ENCODE measurements at places on chromosomes 1 and 21.

GRCh38 chr1:218349348-218350034, 4.4 kb downstream of the TGFB2 start:
- no peak for DNase-seq

GRCh38 chr1:3444736-3445135, 9.7 kb upstream of the ARHGEF16 start:
- DNase-seq, result no peak

DNA sequence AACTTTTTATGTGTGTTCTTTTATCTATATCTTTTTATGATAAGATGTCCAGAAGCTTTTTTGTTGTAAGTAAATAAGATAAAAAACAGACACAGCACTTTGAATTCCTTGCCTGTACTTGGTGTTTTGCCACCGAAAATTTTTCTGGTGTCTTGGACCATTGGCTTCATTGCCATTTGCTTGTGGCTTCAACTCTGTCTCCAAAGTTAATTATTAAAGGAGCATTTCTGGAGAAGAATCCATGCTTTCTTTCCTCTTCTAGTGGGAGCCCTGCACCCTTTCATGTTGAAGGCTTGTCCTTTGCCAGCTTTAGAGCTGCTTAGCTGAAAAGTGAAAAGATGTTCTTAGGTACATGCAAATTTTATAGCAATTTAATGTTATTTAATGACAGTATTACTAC, 112.2 kb downstream of the DYRK1A start:
- no peak for DNase-seq

DNA sequence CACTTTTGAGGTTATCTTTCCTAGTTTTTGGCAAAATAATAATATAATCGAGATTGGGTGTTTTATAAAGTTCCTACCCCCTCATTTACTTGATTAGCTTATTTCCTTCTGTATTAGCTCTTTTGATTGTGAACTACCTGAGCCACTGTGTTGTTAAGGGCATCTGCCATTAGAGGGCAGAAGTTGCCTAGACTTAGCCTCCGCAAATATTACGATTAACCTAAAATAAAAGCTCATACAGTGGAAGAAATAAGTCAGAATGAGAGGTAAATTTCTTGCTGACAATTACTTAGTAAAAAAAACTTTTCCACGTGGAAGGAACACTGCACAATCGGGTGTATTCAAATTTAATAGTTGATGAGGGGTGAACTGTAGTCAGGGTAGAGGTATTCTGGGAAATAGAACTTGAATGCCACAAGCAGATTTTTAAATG, 2.3 kb downstream of the H3-3A start:
- peak; percentile 8 for DNase-seq

- no peak for DNase-seq
Measured at GRCh38 chr1:107572674-107573211, 392.2 kb downstream of the VAV3 start.

GRCh38 chr1:114756009-114756892, 1.5 kb downstream of the CSDE1 start:
- DNase-seq, result no peak

All from stimulated activated CD8-positive, alpha-beta memory T cell treated with anti-CD3 and anti-CD28 coated beads, Interleukin-4, amount 100 ng/mL, for 4 hours (primary cell).